NCI-H2029 treated with DMSO at 0.1 percent for 48 hours (cell line): ENCODE measurements at places on chromosomes 6 and 20.
A peak's percentile ranks its signal among the peaks of the same experiment; 100 is the strongest.

DNA sequence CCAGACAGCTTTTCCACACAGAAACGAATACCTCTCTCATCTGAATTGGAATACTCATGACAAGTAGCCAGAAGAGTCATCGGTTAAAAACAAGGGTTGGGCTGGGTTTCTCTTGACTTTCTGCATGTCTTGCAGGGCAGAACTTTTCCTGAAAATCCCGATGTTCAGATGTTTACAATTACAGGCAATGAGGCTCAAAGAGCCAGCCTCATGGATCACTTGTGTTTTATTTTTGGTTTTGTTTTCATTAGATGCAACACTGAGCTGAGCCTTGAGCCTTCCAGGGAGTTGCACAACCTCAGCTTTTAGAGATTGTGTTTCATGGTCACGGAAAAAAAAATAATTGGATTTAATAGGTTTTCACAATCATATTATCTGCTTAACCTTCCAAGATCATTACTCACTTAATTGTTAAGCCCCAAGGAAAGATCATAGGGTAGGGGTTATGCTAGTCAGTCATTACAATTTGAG lies 288.1 kb upstream of the PRDM1 start:
- DNase-seq = no peak

GRCh38 chr6:42821341-42821668 lies 39.5 kb downstream of the BICRAL start:
- no peak for DNase-seq

- DNase-seq = no peak
Observed at GRCh38 chr6:117615750-117616390, 13.6 kb upstream of the GOPC start.

DNA sequence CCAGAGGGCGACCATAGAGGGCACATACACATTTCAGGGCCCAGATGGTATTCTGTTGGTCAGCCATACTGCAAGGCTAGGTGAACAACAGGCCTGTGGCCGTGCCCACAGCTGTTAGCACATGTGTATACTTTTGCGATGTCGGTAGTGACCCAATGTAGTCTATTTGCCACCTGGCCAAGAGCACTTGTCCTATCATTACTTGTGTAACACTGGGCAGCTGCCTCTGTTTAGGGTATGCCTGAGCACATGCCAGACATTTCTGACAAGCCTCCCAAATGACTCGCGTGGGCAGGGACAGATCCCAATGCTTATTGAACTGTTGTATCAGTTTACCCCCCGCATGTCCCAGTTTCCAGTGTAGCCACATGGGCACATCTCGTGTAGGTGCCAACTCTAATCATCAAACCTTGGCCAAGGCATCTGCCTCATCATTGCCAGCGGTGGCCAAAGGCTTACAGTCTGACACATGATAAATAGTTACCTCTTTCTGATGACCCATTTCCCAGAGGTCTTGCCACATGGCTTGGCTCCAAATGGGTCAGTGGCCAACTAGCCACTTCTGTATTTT lies 74.4 kb upstream of the FBXL4 start:
- DNase-seq = no peak

DNA sequence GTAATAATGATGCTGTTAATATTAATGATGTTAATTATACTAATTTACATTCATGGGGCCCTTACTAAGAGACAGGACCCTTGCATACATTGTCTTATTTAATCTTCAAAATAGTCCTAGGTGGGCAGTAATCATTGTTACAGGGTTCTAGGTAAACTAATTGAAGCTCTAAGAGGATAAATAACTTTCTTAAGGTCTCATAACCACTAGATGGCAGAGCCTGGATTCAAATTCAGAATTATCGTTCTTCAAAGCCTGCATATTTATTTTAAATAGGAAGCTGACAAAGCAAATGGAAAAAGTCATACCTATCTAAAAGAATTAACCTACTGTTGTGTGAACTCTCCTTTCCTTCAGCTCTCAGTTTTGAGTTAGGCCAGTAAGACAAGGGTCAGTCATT lies 23.5 kb downstream of the PTCHD4 start:
- no peak for DNase-seq

GRCh38 chr20:37828684-37829083 lies 74.2 kb upstream of the VSTM2L start:
- DNase-seq = no peak

- DNase-seq = no peak
Observed at GRCh38 chr6:166488701-166489100, 97.8 kb downstream of the RAMACL start.

GRCh38 chr6:71250099-71250602 lies 38.5 kb upstream of the OGFRL1 start:
- no peak for DNase-seq

- DNase-seq = no peak
Observed at GRCh38 chr6:5851261-5851757, 155.4 kb downstream of the NRN1 start.

DNA sequence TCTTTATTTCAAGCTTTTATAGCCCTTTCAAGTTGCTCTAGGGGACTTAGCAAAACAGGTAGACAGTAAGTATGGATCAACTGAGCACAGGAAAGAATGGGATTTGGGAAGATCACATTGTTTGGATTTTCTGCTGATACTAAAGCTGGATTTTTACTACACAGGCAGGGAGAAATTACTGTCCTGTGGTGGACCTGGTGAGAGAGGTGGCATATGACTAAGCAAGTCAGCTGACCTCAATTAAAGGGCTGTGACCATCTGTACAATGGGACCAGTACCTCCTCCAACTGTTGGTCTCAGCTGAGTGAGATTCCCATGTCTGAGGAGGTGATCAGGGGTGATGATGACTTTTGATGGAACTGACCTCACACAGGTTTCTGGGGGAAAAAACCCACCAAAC lies 28.0 kb downstream of the RREB1 start:
- DNase-seq = no peak

GRCh38 chr20:2657674-2658073 lies 5.2 kb downstream of the NOP56 start:
- no peak for DNase-seq

- no peak for DNase-seq
Observed at GRCh38 chr6:31070711-31071197, 41.6 kb downstream of the C6orf15 start.

DNA sequence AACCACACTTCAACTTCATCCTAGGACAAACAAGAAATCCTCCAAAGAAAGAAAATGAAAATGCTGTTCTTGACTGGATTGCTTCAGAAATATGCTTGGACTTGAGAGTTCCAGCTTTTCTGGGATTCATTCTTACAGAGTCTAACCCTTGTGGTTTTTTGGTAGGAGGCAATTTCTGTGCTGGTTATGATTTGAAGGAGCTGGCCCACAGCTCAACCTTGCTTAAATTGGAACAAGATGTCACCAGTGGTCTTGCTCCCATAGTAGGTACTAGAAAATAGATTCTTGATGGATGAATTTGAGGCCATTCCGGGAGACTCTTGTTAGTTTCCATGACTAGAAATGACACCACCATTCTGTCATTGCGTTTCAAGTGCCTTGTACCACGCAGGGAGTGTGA lies 54.3 kb upstream of the BMP6 start:
- DNase-seq = no peak

- no peak for DNase-seq
Observed at GRCh38 chr6:44636561-44637248, 249.2 kb downstream of the CDC5L start.

- DNase-seq = no peak
Observed at GRCh38 chr6:79410806-79411205, 126.4 kb downstream of the LCA5 start.

DNA sequence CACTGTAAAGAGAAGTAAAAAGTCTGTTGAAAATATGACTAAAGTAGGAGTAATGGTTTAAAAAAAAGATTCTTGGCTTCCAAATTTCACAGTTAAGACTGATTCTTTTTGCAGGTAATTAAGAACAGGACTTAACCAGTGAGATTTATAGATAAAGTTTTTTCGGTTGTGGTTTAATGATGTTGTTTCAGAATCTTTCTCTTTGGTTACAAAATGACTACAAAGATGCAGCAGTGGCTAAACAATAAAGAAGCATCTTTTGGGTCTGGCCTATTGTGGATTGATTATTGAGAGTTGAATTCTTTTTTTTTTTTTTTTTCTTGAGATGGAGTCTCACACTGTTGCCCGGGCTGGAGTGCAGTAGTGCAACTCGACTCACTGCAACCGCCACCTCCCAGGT lies 109.7 kb downstream of the AKAP7 start:
- no peak for DNase-seq

DNA sequence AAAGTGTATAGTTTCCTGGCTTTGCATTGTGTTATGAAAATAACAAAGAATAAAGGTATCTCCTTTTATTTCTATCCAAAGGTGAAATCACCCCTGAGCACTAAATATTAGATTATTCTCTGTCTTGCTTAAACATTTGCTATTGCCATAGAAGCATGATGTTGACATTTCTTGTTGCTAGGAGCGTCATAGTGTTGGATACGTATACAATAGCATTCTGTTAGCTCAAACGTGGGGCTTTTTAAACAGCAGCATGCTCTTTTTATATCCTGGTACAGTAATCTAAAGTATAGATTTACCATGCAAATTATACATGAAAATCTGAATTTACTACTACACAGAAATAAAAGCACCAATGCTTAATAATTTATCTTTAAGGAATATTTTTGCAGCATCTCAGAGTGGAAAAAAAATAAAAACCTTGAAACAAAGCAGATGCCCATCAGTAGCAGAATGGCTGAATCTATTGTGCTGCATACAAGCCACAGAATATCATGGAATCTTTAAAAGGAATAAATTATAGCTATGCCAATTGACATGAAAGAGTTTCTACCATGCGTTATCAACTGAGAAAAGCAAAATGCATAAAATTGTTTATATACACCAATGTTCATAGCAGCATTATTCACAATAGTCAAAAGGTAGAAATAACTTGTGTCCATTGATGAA lies 9.6 kb upstream of the HSF2 start:
- peak; percentile 45 for DNase-seq

- no peak for DNase-seq
Observed at GRCh38 chr20:48897305-48898010, 24.1 kb upstream of the ARFGEF2 start.

DNA sequence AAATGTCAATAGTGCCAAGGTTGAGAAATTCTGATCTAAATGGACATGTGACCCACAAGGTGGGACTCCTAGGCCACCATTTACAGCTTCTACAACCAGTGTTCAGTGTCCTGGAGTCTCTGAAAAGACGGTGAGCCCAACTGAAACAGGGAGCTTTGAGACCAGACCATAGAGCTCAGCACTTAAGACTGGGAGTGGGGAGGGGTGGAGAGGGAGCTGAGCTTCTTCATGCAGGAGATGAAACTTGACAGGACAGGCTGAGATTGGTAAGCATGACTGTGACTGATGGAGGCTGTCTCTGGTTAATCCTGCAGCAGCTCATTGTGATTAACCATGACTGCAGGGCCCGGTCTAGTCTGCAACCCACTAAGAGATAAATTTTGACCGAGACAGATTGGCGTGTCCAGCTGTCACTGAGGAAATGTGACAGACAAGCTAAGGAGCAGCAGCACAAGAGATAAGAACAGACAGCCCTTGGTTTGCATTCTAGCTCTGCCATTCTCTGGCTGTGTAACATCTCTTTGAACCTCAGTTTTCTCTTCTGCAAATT lies 1.4 kb upstream of the AAR2 start:
- no peak for DNase-seq

DNA sequence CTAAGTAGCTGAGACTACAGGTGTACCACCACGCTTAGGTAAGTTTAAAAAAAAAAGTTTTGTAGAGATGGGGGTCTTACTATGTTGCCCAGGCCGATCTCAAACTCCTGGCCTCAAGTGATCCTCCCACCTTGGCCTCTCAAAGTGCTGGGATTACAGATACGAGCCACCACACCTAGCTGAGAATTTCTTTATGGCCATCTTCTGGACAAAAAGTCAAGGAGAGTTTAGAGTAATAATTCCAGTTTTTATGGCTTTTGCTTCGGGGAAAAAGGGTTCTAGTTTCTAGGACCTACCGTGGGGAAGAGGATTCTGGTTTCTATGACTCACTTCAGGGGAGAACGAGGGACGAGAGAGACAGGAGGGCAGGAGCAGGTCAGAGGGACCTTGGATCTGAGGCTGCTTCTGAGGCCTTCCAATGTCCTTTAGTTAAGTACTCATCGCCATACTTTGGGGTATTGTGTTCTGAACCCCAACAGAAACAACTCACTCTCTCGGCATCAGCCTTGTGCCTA lies 69.3 kb upstream of the IER3 start:
- DNase-seq = no peak

GRCh38 chr6:114577109-114577508 lies 234.3 kb upstream of the HS3ST5 start:
- DNase-seq = no peak

DNA sequence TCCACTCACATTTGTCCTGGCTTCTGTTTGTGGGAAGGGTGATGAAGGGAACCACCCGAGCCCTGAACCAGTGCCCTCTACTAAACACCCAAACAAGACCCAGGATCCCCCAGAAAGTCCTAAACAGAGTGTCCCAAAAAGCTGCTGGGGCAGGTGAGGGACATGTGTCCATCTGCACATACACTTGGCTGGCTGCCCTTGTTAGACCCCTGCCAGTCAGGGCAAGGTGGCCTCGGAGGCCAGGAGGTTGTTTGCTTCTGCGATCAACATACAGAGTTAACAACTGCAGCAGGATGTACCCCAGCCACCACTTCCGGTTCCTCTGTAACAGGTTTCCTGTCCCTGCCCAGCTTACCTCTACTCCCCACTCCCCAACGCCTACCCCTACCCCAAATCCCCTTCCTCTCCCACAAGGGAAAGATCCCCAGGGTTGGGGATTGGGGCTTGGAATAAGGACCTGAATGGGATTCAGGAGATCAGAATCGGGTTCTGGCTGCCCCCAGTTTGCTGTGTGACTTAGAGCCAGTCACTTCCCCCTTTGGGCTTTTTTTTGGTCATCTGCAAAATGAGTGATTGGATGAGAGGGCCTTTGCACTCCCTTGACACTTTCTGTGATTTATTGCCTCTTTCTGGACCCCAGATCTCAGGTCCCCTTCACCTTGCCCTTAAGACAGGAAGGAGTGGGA lies 13.9 kb downstream of the DEF6 start:
- no peak for DNase-seq

DNA sequence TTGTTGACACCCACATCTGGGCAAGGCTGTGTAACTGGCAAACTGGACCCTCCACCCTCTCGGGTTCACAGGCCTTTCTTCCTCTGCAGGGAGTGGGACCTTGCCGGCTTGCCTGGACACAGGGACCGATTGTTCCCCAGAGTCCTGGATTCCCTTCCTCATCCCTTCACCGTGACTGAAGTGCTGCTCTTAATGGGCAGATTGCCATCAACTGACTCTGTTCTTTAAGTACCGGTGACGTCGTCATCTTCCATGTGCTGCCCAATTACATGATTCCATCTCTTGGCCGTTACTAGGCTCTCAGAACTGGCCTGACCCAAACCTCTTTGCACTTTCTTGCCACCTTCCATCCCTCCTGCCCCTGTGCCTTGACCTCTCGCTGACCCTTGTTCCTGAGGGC lies 85.4 kb downstream of the EYA4 start:
- DNase-seq = no peak

GRCh38 chr20:23658989-23659609 lies 21.3 kb upstream of the CST3 start:
- no peak for DNase-seq

DNA sequence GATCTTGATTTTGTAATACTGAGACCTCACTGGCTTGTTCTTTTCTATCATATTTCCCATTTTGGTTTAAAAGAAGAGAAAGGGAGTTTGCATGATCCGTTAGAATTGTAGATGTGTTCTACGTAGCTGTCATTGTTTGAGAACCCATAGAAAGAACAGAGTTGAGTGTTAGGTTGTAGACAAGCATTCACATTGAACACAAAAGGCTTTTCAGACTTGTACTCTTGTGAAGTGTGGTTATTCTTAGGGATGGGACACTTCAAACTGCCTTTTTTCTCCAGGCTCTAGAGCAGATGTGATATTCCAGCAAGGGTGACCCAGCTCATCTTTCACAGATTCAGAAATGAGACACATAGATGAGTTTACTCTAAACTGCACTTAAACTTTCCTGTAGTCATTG lies 19.9 kb downstream of the FOXO3 start:
- DNase-seq = no peak
